Choroid plexus epithelial cell (primary cell): ENCODE measurements at places on chromosomes 4 and X.
A peak's percentile ranks its signal among the peaks of the same experiment; 100 is the strongest.

DNA sequence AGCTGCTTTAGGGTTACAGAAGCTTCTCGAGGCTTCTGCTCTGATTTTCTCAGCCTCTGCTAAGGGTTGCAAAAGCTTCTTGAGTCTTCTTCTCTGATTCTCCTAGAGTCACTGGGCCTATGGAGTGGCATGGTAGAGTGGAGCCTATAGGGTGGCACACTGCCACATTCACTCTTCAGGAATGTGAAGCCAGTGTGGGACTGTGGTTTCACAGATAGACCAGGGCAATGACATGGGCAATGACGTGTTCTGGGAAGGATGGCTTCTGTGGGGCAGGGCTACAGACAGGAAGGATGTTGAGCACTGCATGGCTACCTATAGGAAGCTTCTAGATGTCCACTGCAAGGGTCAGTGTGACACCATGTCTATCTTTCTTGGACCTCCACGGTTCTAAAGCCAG, 11.0 kb upstream of the MAMLD1 start:
- no peak for DNase-seq

- DNase-seq, result no peak
Observed at GRCh38 chrX:153814591-153815315, 15.6 kb downstream of the PDZD4 start.

DNA sequence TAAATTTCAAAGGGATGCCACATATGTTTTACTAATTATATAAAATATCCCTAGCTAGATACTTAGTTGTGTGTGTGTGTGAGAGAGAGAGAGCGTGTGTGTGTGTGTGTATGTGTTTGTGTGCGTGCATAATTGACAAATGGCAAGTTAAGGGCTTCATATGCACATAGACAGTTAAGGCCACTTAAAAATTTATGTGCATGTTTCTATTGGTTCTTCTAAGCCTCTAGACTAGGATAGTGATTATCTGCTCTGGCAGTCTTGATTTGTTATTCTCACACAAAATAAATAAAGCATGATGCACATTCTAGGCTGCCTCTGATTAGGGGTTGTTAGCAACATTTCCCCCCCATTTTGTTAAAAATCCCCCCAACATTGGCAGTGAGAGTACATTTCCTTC, 279.0 kb upstream of the TAPT1 start:
- no peak for DNase-seq

DNA sequence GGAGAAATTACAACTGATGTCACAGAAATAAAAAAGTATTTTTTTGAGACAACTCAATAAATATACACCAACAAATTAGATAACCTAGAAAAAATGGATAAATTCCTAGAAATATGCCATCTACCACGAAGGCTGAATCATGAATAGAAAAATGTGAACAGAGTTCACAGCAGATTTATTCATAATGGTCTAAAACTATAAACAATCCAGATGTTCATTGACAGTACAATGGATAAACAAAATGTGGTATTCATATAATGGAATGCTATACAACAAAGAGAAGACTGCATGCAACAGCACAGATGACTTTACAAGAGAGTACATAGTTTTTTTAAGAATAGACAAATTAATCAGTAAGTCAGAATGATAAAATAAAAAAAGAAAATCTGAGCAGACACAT, 55.2 kb downstream of the CLOCK start:
- peak; percentile 40 for DNase-seq

DNA sequence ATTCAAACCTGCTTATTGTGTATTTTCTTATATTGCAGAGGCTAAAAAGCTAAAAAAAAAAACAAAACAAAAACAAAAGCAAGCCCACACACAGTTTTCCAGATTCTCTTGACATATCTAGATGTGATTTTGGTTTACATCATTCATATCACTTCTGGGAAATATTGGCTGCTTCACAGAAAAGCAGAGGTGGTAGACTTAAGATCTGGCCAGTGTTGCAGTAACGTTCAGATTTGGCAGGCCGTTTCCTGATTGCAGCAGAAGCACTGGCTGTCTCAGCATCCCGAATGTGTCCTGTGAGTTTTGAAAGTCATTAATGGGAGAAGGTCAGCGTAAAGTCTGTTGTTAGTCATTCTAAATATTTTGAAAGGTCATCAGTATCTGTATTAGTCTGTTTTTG, 2062.0 kb downstream of the ARAP2 start:
- DNase-seq, result peak; percentile 73

DNA sequence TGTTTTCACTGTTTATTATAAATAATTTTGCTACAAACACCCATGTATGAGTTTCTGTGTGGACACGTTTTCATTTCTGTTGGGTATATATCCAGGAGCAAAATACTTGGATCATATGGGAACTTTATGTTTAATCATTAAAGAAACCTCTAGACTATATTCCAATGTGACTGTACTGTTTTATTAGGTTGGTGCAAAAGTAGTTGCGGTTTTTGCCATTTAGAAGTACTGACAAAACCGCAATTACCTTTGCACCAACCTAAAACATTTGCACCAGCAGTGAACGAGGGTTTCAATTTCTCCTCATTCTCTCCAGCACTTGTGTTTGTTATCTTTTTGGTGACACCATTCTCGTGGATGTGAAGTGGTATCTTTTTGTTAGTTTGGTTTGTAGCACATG, 565.0 kb downstream of the TRIML1 start:
- DNase-seq, result no peak

DNA sequence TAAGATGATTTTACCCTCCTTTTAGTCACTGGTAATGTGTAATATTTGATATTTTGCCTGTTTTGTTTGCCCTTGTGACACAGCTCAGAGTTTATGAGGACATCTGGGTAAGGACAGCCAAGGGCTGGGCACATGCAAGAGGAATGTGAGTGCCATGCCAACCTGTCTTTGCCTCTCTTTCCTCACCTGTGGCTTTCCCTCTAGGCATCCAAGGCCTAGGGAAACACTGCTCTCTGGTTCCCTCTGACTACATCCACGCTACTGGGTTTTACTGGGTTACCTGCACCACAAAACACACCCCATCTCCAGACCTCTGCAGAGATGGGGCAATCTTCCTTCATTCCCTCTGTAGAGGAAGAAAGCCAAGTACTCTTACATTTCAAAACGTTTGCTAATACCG, 7.7 kb downstream of the HPGDS start:
- no peak for DNase-seq

DNA sequence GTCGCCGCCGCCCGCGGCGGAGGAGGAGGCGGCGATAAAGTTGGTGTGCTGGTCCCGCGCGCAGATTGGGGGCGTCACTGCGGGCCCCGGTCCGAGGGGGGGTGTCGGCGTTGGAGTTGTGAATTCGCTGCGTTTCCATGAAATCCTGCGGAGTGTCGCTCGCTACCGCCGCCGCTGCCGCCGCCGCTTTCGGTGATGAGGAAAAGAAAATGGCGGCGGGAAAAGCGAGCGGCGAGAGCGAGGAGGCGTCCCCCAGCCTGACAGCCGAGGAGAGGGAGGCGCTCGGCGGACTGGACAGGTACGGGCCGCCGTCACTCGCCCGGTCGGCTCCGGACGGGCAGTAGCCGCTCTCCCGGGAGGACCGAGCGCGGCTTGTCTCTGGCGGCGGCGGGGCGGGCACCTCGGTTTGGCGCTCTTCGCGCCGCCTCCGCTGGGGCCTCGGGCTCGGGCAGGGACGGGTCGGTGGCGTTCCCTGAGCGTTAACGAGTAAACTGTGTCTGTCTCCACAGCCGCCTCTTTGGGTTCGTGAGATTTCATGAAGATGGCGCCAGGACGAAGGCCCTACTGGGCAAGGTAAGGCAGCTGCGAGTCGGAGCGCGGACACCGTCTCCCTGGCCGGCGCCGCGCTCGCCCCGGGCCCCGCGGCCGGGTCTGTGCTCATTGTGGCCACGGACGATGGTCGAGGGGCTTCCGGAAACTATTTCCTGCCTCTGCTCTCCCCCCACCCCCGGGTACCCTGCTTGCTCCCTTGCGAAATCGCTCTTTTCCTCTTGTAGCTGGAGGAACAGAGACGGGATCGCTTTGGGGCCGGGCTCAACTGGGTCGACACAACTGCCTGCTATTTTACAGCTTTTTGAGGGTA, 658 bp downstream of the KDM6A start:
- DNase-seq, result peak; percentile 45
